ENCODE measurements at places on chromosomes 16 and 17.

DNA sequence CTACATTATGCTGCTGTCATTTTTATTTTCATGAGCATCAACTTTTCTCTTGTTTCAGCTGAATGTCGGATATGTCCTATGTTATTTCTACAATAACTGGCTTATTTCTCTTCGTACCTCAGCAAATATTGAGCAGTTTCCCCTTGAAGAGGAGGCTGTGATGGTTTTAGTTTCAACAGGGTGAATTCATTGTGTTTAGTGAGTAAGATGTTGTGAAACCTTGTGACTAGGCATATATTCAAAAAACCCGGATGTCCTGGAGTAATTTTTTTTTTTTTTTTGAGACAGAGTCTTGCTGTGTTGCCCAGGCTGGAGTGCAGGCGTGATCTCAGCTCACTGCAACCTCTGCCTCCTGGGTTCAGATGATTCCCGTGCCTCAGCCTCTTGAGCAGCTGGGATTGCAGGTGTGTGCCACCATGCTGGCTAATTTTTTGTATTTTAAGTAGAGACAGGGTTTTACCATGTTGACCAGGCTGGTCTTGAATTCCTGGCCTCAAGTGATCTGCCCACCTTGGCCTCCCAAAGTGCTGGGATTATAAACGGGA lies 11.1 kb downstream of the CPD start:
- no peak for ATAC-seq

GRCh38 chr17:66585472-66585871 lies 249.4 kb upstream of the CACNG5 start:
- no peak for ATAC-seq

GRCh38 chr17:27825459-27825858 lies 25.1 kb upstream of the NOS2 start:
- ATAC-seq, result no peak

DNA sequence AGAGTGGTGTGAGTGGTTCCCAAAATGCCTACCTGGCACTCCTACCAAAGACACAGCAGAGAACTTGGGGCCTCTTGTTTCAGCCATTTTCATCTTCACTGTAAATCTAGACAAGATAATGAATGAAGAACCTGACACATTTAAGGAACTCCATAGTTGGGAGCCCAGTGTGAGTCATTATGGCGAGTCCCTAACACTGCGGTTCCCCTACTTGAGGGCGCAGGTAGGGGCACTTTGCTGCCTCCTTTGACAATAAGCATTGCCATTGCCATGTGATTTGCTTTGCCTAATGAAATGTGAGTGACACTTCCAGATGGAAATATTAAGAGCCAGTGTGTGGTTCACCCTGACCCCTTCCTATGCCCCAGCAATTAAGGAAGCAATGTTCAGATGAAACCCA lies 517.6 kb downstream of the MAF start:
- peak; percentile 55 for ATAC-seq

DNA sequence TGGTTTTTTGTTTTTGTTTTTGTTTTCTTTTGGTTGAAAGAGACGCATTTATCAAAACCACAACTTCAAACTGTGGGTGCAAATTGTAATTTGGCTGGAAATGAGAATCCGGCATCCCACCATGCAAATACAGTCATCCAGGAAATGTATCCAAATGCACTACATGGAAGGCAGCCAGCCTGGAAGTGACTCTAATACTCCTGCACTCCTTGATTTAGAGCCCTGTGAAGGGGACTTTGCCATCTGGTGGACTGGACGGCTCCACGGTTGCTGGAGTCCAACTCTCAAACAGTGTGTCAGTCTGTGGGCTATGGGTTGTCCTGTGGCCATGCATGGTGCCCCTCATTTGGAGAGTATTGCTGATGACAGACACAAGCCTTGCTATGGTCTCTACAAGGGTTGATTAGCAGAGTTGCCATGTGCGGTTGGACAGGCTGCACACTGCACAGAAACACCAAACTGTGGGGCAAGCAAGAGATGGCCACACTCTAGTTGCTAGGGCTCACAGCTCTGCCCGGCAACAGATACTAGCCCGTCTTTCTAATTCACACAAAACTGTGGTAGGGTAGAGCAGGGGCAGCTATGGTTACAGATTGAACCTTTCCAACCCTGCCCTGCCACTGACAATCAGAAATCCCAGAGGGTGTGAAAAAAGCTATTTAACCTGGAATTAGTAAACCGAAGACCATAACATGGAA lies 62.4 kb downstream of the VAT1L start:
- ATAC-seq, result no peak

- ATAC-seq, result no peak
Observed at GRCh38 chr17:12877953-12878669, 88.8 kb downstream of the ARHGAP44 start.

- no peak for ATAC-seq
Observed at GRCh38 chr17:29642171-29642611, 19.5 kb upstream of the CORO6 start.

GRCh38 chr16:47057630-47057993 lies 84.1 kb upstream of the DNAJA2 start:
- ATAC-seq, result no peak

- no peak for ATAC-seq
Observed at GRCh38 chr16:16059160-16059559, 109.7 kb downstream of the ABCC1 start.

DNA sequence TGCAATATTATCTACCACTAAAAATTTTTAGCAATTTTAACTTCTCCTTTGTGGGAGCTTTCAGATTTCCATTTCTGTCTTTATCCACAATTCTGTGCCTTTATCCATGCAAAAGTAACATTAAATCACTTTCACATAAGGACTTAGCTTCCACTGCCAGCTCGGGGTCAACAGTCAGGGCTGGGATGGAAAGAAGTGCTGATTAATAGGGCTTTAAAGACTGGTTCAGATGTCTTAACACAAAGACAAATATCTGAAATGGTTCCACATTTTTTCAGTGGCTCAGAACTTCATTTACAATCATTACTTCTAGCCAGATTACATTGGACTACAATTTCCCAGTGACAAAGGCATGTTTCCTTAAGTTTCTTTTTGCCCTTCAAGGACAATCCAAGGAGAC lies 191.8 kb upstream of the CPHXL start:
- no peak for ATAC-seq

DNA sequence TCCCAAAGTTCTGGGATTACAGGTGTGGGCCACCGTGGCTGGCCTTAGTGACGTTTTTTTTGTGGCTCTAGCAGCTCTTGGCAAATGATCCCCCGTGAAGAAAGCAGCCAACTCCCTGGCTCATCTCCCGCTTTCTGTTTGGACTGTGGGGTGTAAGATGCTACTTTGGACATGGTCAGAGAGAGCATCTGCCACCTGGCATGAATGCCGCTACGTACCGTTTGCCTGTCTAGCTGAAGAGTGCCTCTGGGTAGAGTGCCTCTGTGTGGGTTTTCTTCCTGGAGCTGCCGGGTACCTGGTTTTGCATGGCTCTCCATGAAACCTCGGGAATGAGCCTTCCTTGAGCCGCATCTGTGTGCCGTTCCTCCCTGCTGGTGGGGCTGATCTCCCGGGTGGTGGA lies 34.3 kb downstream of the NDEL1 start:
- ATAC-seq, result no peak

DNA sequence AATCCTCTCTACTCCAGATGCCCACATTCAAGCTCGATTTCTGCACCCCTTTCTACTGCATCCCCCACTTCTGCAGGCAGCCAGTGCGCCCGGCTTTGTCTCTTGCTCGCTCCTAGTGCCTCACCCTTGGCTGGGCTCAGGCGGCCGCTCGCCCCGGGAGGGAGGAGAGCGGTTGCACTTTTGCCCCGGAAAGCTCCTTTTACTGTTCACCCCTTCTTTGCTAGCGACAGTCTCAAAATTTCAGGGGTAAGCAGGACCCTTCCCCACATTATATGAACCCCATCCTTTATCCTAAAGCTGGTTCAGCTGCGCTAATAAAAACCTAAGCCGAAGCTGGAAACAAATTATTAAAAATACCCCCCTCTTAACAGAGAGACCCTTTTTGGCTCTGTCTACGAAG lies 1.0 kb downstream of the HOXB5 start:
- no peak for ATAC-seq

GRCh38 chr17:27284811-27285415 lies 9.0 kb upstream of the WSB1 start:
- ATAC-seq, result no peak

DNA sequence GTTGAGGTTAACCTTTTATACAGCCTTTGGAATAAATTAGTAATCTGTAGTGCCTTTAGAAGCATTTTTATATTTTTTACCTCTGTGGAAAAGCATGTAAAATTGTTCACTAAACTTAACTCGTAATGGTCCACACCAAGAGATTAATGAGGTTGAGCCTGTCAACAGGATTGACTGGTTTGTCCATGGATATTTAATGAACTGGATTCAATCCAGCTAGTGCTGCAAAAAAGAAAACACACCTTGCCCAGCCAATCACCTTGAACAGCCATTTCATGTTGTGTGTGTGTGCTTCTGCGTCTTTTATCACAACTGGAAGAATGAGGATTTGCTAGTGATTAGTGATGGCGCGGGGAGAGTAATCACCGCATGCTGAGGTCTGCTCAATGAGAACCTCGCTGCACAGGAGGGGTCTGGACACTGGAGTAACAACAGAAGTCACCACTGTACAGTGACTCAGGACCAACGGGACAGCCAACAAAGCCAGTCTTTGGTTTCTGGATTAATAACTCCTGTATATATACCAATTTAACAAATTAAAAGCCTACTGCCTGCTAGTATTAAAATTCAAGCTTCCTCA lies 33.7 kb downstream of the LITAFD start:
- ATAC-seq, result no peak

DNA sequence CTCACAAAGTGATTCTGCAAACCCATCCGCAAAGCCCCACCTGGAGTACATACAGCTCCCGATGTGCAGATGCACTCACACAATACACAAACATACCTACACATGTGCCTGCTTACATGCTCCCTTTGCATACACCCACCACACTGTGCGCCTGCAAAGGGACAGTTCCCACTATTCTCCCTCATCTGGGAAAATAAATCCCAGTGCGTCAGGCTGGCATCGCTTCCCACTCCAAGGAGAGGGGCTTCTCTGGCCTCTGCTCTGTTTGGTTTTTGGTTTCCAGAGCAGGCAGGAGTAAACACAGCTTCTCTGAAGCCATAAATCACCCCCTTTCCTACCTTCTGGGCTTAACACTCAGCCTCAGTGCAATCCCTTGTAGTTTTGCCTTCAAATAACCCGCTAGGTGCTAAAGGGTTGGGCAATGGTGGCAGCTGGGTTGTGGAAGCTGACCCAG lies 14.7 kb downstream of the HOXB4 start:
- no peak for ATAC-seq

DNA sequence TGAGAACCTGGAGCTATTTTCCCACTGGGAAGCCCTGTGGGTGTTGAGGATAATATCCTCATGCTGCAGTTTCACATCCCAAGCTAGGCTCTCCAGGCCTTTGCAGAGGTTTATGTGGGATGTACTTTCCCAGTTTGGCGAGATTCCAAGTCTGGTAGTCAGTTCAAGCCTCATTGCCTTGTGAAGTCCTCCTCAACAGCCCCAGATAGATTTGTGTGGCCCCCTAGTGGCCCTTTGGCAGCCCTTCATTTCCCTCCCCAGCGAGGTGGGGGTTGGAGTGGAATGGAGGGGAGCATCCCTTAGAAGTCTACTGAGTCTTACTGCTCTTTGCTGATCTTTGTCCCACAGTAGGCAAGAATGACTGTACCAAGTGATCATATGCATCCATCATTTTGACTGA lies 137.9 kb downstream of the CDH11 start:
- no peak for ATAC-seq

DNA sequence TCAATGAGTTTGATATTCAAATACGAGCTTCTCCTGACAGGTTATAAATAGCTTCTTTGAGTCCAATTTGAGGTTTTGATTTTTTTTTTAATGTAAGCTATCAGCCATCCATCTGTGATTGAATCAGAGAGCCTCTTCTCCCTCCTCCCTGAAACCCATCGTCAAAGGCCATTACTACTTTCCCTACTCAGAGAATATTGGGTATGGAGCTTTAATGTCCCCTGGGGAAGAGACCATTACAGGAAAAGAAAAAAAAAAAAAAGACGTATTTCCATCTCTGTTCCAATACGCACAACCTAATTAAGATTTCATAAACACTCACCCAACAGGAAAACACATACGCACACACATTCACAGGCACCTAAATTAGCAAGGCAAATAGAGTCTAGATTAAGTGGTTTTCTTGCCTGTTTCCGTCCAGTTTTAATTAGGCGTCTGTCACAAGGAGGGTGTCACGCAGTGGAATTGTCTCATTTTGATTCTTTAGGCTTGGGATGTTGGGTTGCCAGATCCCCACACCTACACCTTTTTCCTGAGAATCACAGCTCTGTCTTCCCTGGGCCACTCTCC lies 194.3 kb upstream of the RPL38 start:
- no peak for ATAC-seq

- no peak for ATAC-seq
Observed at GRCh38 chr17:41957031-41957868, 9.3 kb upstream of the CNP start.

DNA sequence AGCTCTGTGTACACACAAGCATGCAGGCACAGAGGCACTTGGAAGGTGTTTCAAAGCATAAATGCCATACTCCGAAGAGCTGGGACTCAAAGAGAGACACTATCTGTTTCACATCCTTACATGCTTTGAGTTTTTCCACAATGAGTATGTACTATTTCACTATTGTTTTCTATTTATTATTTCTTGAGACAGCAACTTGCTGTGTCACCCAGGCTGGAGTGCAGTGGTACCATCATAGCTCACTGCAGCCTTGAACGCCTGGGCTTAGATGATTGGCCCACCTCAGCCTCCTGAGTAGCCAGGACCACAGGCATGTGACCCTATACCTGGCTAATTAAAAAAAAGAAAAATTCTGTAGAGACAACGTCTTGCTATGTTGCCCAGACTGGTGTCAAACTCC lies 31.6 kb downstream of the CYB5D2 start:
- no peak for ATAC-seq

DNA sequence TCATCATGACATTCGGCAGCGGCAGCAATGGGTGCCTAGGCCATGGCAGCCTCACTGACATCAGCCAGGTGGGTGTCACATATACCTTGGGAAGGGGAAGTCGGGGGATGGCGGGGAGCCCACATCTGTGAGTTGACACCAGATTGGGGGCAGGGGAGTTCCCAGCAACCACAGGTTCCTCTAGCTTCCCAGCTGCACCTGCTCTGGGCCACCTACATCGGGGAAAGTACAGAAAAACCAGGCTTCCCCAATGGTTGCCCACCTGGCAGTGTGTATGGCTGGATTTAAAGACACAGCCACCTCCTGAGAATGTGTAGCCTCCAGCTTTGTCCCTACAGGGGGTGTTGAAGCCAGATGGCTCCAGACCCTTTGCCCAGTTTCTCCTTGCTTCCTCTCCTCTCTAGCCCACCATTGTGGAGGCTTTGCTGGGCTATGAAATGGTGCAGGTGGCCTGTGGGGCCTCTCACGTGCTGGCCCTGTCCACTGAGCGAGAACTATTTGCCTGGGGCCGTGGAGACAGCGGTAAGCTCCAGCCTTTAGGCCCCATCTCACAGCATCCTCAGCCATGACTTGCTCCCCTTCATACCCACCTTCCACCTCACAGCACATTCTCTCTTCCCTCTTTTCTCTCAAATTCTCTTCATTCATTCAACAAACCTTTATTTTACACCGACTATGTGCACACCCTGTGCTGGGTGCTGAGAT lies 5.0 kb upstream of the TRAF4 start:
- ATAC-seq, result peak; percentile 69

GRCh38 chr16:79589601-79590102 lies 10.9 kb downstream of the MAF start:
- ATAC-seq, result peak; percentile 51

- no peak for ATAC-seq
Observed at GRCh38 chr16:23432176-23433128, 20.5 kb downstream of the COG7 start.

Data from stimulated activated memory B cell treated with anti-CD40 and anti-IgM and Interleukin-4, amounts not matched to agents 10 μg/mL and 1 μg/mL and 100 μg/mL, for 72 hours (primary cell).